ENCODE measurements at places on chromosomes 12 and 14.

DNA sequence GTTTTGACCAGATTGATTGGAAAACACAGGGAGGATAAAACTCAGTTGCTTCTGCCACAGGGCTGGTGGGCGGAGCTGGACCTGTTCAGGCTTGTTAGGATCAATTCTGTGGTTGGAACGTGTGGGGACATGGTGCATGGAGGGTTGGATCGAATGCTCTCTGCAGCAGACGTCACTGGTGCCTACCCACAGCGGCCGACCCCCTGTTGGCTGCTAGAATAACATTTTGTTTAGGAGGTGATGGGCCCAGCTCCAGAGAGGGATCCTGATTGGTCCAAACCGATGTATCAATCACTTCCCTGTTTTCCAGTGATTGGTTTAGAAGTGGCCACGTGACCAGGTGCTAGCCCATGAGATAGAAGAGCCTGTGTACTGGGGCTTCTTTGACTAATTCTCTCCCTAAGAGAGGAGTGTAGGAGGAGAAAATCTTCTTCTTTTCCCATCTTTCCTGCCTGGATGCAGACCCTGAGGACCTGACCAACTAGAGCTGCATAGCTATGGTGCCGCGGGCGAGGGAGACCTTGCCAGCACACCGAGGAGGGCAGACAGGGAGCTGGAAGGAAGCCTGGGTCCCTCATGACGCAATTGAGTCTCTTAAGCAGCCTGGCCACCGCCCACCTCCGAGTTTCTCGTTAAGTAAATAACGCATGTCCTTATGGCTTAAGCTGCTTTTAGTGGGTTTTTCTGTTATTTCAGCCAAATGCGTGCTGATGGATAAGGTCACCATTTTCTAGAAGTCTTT is 163.5 kb downstream of the AACS start:
- no peak for DNase-seq

- DNase-seq, result no peak
These were observed 475.9 kb downstream of the SLC16A7 start for GRCh38 chr12:60071759-60072191.

DNA sequence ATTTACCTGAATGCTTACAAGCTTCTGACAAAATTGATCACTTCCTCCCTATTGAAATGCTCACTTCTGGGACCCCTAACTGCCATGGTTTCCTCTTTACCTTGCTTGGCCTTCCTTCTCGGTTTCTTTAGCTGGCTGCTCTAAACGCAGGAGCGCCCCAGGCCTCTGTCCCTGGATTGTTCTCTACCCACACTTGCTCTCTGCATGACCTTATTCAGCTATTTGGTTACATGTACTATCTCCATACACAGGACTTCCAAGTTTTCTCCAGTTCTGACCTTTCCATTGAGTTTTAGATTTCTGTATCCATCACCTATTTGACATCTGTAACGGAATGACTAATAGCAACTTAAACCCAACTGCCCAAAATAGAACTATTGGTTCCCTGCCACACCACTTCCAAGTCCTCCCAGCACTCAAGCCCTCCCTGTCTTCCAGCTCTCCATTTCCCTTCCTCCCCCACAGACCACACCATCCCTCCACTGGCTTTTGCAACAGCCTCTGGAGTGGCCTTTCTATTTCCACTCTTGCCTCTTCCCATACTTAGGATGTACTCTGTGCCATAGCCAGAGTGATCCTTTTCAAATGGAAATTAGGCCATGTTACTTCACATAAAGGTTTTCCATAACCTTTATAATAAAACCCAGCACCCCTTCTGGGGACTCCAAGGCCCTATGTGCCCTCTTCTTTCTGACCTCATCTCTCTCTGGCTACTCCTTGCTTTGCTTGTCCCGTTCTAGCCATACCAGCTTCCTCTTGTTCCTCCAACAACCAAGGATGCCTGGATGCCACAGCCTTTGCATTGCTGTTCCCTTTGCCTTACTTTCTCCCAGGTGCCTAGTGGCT is 202.2 kb downstream of the AEBP2 start:
- no peak for DNase-seq

DNA sequence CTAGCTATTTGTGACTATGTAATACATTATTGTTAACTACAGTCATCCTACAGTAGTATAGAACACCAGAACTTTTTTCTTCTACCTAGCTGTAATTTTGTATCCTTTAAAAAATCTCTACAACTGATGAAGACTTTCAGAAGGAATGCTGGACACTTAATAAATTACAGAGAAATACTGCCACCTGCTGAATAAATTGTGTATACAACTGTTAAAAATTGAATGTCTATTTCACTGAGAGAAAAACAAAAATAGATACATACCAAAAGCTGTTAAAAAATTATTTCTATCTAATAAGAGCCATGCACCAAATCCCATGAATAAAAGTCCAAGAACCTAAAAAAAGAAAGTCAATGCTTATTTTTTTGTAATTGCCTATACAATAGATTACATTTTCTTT is 6.6 kb downstream of the TSPAN19 start:
- DNase-seq, result no peak

DNA sequence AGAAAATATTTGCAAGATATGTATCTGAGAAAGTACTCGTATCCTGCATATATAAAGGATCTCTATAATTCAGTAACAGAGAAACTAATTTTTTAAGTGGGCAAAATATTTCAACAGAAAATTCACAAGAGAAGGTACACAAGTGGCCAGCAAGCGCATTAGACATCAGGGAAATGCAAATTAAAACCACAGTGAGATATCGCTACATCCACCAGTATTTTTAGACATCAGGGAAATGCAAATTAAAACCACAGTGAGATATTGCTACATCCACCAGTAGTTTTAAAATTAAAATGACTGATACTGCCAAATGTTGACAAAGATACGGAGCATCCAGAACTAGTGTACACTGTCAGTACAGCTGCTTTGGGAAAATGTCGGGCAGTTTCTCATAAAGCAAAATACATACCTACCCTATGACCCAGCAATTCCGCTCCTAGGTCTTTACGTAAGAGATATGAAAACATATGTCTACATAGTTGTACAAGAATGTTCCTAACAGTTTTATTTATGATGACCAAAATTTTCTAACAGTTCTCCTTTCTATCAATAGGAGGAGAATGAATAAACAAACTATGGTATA is 2.8 kb upstream of the KCNK13 start:
- DNase-seq, result no peak

- no peak for DNase-seq
These were observed 493.2 kb upstream of the GARIN6 start for GRCh38 chr12:99154216-99154982.

GRCh38 chr12:124147575-124147974 is 147.3 kb upstream of the RFLNA start:
- DNase-seq, result no peak

GRCh38 chr14:106605548-106606448 is 1079.4 kb downstream of the TMEM121 start:
- DNase-seq, result peak; percentile 82

GRCh38 chr14:69481815-69482568 is 2.5 kb upstream of the PLEKHD1 start:
- peak; percentile 56 for DNase-seq

- DNase-seq, result no peak
These were observed 78.6 kb downstream of the CEP128 start for GRCh38 chr14:80862983-80863382.

- DNase-seq, result no peak
These were observed 1845.8 kb upstream of the SEL1L start for GRCh38 chr14:83379436-83379835.

- DNase-seq, result no peak
These were observed 15.3 kb downstream of the TAOK3 start for GRCh38 chr12:118357257-118358007.

DNA sequence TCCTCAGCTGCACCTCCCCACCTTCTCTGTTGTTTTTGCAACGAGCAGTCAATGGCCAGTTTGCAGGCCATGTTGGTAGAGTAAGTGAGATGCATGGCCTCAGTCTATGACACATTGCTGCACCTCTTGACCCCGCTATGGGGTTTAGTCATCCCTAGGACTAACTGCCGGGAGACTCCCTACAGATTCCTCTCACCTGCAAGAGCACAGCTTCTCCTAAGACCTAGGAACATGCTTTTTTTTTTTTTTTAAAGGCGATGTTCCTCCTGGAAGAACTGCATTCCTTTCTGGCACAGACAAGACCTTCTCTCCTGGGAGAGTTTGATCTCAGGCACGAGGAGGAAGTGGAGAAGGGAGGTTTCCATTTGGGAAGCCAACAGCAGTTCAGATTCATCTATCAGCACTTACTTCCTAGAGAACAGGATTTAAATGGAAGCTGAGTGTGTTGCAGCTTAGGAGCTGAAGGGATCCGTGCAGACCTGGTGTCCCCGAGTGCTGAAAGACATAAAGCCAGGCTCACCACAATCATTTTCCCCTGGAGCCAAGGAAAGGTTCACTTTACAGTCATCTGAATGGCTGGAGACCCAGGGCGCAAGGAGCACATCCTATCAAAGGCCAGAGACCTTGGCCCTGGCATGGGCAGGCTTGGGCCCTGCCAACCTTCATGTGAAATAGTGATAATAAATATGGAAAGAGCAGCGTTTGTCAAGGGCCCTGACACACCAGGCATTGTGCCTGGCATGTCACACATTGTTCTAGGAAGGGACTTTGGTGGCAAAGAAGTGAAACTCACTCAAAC is 104.1 kb downstream of the LGMN start:
- DNase-seq, result no peak

- DNase-seq, result no peak
These were observed 2.5 kb upstream of the CELA1 start for GRCh38 chr12:51349026-51349425.

GRCh38 chr12:66665435-66665985 is 13.4 kb downstream of the GRIP1 start:
- DNase-seq, result no peak

- DNase-seq, result no peak
These were observed 748 bp downstream of the MAPKAPK5 start for GRCh38 chr12:111842556-111843396.

GRCh38 chr12:12393171-12393570 is 36.3 kb downstream of the BORCS5 start:
- no peak for DNase-seq

DNA sequence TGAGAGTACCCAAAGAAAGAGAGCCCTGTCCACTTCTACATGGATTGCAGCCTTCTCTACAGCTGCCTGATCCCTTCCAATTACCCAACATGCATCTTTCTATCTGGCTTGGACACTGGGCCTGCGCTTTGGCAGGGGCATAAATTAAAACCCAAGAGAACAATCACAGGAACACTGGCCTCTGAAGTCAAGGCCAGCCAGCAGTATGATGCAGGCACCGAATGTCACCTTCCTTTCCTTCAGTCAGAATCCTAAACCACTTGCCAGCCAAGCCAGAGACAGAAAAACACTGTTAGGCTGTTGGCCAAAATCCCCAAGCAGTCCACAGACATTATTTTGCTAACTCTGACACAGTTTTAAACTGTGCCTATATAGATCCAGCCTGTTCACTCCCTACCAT is 113.7 kb downstream of the DUSP6 start:
- DNase-seq, result no peak

GRCh38 chr14:53491884-53492277 is 338.8 kb upstream of the DDHD1 start:
- DNase-seq, result no peak

- no peak for DNase-seq
These were observed 2.2 kb downstream of the FRMD6 start for GRCh38 chr14:51653775-51654532.

DNA sequence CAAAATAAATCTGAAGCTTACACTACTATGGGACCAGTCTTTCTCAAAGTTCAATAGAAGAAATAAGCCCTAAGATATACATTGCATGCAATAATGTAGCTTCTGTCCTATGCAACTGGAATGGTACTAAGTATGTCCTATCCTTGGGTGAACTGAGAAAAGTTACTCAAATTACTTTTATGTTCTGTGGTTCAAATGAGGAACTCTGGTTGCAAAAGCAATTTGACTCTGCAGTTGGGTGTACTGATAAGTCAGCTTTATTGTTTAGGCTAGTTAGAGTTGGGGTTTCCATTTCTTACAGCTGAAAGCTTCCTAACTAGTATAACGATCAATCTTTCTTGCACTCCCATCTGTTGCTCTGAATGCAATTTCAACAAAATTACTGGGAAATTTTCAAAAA is 29.2 kb downstream of the GPR135 start:
- DNase-seq, result no peak

DNA sequence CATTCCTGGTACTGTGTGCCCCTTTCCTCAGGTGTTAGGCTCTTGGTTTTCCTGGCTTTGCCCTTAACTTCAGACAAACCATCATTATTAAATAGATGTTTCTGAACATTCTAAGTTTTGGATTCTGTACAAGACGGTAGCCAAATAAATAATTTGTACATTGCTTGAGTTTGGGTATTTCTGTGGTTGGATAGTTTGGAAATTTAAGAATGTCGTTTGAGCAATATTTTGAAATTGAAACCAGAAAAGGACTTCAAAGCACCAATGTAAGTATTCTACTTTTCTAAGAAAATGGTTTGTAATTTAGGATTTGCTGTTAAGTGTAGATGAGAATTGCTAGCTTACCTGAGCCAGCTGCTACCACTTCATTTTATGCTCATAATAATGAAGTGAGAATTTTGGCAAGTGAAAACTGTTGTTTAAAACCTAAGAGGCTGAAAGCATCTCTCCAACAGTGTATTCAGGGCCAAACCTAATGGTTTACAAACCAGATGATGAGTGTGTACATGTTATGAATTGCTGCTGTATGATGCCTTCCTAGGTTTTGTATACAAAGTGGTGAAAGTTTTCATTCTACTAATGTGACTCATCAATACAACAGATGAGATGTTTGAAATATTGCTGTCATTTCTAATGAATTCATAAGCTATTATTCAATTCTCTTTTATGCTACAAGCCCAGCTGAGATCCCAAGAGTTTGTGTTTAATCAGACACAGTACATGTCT is 181.5 kb upstream of the PRKD1 start:
- no peak for DNase-seq

DNA sequence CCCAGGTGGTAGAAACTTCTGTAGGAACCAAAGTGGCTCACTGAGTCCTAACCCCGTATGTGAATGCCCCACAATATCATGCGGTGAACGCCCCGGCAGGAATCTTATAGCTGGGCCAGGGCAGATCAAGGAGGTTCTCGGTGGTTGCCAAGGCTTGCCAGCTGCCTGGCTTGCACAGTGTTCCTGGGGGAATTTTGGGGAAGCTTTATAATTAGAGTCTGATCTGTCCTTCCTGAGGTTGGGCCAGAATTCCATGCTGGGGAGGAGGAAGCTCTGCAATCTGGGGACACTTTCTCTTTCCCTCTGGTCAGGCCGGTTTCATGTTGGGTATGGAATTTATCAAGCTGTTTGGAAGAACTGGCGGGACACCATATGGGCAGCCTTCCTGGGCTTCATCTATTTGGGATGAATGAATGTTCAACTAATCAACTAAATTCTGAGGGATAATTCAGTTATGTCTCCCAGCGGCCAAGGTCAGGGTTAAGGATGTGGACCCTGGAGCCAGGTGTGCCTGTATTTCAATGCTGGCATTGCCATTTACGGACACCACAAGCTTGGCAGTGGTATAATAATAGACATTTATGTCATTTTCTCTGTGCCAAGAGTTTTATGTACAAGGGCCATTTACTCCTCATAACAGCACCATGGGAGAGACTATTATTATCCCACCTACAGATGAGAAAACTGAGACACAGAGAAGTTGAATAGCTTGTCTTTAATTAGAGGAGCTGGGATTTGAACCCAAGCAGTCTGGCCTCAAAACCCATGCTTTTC is 54.3 kb downstream of the SVOP start:
- DNase-seq, result no peak
